A172 (cell line): ENCODE measurements at places on chromosomes 7 and 10.
A peak's percentile ranks its signal among the peaks of the same experiment; 100 is the strongest.

GRCh38 chr10:9911488-9911887 lies 1106.2 kb upstream of the CELF2 start:
- DNase-seq, result no peak

DNA sequence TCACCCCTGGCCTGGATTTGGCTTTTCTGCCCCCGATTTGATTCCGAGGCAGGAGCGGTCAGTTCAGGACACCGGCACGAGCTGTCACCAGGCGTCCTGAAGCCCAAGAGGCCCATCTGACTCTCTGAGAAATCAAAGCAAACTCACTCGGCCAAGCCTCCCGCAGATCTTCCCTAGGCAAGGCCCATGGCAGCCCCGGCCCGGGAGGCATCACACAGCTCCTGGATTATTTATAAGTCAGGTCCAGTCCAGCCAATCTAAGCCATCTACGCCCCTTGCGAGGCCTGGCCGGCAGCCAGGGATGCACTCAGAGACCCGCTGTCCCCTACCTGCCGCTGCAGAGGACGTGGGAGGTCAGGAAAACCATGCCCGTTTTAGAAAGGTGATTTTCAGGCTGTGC lies 87.3 kb upstream of the DIP2C start:
- no peak for DNase-seq

- DNase-seq, result no peak
Observed at GRCh38 chr10:69068549-69068948, 19.4 kb upstream of the SRGN start.

DNA sequence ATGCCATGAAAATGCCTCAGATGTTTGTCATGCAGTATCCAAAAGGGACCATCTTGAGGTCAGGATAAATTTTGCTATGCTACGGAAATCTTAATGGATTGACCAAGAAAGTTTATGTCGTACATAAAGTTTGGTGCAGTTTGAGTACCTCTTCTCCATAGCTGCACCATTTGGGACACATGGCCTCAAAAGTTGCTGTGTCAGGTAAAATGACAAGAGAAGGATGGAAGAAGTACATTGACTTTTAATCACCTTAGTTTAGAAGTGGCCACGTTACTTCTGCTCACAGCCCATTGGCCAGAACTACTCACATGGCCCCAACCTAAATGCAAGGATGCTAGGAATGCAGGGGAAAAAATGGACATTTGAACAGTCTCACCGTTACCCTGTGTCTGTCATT lies 107.4 kb upstream of the NAMPT start:
- no peak for DNase-seq

GRCh38 chr10:93199191-93199751 lies 125.6 kb downstream of the CYP26A1 start:
- DNase-seq, result peak; percentile 74

DNA sequence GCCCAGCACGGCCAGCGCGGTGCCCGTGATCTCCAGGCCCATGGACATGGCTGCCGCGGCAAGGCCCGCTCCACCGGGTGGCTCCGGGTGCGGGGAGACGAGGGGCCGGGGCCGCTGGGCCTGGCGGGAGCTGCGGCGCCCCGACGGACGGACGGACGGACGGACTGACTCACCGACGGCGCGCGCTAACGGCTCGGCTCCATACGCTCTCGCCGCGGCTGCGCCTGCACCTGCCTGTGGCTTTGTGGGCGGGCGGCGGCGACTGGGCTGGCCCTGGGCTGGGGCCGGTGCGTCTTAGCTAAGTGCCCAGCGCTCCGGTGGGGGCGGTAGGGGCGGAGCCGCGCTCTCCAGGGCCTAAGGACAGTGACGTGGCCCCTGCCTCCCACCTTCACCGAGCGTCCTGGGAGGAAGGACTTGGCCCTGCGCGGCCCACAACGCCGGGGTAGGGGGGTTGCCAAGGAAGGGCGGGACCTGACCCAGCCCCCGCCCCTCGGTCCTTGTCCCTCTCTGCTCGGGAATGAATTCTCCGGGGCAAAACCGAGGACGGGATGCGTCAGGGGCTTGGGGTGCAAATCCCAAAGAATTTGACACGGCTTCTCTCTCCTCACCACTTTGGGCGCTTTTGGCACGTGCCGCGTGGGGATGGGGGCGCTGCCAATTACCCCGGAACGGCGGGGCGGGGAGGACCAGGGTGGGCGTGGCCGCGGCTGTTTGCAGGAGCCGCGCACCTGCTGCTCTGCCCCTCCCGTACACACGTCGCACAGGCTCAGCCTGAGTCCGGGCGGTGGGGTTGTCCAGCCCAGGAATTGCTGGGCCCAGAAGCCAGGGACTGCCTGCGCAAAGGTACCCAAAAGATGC lies at the start of gene CLDN3:
TSS of gene CLDN3 (minus strand) at position 269 of the 858 bp plus-strand sequence. CDS start at position 48, 221 bp downstream.
- no peak for DNase-seq

DNA sequence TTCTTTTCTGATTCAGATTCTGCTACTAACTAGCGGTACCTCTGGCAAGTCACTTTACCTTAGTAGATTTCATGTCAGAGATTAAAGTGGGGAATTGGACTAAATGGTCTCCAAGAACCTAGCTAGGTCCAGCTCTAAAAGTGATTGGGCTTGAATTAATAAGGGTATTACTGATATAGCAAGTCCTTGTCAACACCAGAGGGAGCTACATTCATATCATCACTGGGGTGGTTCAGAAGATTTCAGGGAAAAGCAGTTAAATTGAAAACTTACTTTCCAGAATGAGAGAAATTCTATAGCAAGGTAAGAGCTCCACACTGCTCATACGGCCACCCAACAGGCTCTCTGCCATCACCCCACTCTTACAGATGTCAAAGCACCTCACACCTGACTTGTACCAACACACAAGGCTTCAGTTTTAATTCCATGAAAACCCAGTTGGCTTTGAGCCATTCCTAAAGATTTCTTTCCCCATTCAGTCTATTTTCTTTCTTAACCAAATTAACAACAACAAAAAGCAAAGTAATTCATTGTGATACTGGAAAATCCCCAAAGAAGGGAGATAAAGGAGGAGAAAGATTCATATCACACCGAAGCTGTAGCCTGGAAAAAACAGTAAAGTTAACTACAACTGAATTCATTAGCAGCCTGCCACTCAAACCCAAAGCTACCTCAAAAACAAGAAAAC lies 38.0 kb upstream of the SPOCK2 start:
- DNase-seq, result peak; percentile 49

DNA sequence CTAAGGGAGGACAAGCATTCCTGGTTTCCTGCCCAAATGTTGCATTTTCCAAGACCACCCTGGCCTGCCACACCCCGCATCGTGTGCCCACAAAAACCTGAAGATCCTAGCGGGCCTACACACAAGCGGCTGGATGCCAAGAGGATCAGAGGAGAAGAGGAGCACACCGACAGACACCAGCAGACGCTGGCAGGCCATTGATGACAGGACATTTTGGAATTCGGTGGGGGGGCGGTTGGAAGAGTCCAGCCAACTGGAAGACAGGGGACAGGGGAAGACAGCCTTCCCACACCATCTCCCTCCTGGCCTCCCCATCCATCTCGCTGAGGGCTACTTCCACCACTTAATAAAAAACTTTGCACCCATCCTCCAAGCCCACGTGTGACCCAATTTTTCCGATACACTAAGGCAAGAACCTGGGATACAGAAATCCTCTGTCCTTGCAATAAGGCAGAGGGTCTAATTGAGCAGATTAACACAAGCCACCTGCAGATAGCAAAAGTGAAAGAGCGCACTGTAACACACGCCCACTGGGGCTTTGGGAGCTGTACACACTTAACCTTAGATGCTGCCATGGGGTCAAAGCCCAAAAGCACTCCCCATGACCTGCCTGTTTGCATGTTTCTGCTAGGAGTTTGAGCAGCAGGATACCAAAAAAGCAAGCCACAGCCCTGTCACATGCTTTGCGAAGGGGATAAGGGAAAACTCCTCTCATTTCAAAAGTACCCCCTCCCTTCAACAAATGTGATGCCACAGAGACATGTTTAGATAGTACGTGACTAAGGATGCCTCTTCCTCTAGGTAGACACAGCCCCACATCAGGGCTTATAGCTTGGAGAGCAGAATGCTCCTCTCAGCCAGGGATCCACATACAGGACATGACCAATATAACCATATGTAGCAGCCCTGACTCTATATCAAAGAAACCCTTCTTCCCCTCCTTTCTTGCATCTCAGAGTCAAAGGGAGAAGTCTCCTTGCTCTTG lies 13.4 kb upstream of the SMNDC1 start:
- DNase-seq, result no peak

DNA sequence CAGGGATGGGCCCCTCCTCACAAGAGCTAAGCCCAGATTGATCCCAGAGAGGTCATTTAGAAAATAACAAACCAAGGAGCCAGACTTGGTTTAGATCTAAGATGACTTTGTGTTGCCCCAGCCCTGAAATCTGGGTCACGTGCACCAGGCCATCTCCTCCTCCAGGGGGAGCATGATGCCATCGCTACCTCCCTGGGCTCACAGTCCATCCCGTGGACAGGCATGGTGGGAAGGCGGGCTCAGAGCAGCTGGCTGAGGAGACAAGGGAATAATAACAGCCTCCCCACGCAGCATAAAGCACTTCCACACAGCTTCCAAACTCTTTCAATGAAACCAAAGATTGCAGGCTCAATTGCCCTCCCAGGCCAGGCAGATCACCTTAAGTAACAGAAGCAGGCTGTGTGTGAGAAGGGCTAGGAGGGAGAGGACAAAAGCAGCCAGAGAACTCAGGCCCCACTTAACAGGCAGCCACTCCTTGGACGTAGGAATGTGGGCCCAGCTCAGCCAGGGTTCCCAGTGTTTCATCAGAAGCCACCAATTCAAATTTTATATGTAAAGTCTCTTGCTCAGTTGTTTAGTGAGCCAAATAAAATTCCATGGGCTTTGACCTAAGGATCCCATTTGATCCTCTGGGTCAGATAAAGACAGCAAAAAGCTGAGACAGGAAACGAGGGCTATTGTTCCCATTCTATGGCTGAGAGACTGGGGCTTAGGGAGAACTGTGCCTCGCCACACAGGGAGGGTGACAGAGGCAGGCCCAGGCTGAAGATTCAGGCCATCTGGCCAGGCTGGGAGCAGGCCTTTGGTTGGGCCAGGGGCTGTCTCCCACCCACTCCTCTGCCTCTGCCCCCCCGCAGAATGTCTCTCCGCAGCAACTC lies 100.2 kb downstream of the COL13A1 start:
- DNase-seq, result peak; percentile 41

DNA sequence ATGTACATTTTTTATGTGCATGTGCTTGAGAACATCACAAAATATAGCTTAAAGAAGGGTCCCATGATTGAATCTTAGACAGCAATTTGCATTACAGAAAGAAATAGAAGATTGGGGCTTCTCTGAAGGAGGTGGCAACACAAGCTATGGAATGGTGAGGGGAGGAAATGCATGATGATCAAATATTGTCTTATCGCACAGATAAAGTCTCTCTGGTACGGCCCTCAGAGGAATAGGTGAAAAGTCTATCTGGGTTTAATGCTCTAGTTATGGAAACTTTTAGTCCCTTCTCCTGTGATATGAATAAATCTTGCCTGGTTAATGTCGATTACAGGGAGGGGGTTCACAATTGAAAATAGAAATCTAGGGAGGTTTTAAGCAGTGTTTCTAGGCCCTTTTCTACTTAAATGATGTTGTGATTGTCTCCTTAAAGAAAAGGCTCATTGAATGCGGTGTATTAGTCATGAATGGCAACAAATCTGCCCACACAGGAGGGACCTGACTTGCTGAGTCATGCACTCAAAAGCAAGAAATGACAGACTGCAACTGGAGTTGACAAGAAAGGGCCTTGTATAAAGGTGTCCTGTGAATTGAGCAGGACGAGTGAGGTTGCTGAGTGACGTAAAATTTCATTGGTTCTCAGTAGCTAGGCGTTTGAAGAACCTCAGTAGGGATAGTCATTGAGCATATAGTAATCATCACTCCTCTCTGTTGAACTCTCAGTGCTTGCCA lies 133.4 kb upstream of the CSTF2T start:
- DNase-seq, result peak; percentile 49

GRCh38 chr10:74544106-74544505 lies 282.3 kb upstream of the KAT6B start:
- DNase-seq, result peak; percentile 30

DNA sequence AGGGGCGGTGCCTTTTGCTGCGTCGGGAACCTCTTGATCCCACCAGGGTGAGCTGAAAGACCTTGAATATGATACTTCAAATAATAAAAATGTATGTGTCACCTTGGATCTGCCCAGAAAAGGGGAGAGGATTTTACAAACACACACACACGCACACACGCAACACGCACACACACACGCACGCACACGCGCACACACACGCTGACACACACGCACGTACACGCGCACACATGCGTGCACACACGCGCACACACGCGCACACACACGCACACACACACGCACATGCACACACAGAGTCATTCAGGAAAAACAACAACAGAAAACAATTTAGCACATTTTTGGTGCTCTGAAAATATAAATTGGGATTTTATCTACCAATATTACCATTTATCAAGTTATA lies 379.5 kb downstream of the PAXIP1 start:
- no peak for DNase-seq

- no peak for DNase-seq
Observed at GRCh38 chr10:113160641-113161040, 210.6 kb downstream of the TCF7L2 start.

- DNase-seq, result peak; percentile 85
Observed at GRCh38 chr7:5701085-5701914, 80.2 kb downstream of the RNF216 start.

GRCh38 chr7:66409493-66409892 lies 204.4 kb downstream of the TPST1 start:
- no peak for DNase-seq

GRCh38 chr7:139426258-139427028 lies 57.0 kb downstream of the KLRG2 start:
- no peak for DNase-seq

DNA sequence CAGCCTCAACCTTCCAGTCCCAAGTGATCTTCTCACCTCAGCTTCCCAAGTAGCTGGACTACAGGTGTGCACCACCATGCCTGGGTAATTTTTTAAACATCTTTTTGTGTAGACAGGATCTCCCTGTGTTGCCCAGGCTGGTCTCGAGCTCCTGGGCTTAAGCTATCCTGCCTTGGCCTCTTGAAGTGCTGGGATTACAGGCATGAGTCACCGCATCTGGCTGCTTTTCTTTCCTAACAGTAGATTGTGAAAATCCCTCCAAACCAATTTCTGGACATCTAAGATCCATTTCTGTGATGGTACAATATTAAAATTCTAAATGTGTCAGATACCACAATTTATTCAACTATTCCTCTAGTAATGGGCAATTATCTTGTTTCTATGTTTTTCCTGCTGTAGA lies 38.7 kb downstream of the RAB18 start:
- DNase-seq, result peak; percentile 7

GRCh38 chr7:109094-109493 lies 83.3 kb upstream of the FAM20C start:
- DNase-seq, result no peak

GRCh38 chr10:124416733-124417132 lies 2.0 kb downstream of the OAT start:
- DNase-seq, result no peak

- DNase-seq, result no peak
Observed at GRCh38 chr10:50605951-50606270, 17.8 kb downstream of the SGMS1 start.
